NCI-H2029 treated with DMSO at 0.1 percent for 48 hours (cell line): ENCODE measurements at places on chromosomes 4 and X.

- no peak for DNase-seq
Measured at GRCh38 chr4:55032179-55032578, 93.2 kb downstream of the KDR start.

GRCh38 chr4:62320612-62321011, 1120.5 kb downstream of the ADGRL3 start:
- DNase-seq: no peak

DNA sequence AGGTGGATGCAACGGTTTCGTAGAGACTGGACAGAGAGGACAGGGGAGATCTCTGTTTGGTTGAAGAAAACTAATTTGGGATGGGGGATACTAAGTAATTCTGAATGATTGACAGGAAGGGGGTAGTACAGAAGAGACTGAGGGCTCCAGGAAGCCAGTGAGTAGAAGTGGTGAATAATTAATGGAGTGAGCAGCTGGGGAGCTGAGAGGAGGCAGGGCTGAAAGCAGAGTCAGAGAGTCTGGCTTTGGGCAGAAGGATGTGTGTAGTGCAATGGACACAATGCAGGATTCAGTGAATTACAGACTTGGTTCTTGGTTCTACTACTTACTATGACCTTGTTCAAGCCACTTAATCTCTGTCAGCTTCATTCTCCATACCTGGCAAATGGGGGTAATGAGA, 161.7 kb downstream of the RBMX2 start:
- no peak for DNase-seq

- no peak for DNase-seq
Measured at GRCh38 chrX:149286940-149287349, 218.2 kb downstream of the IDS start.

- no peak for DNase-seq
Measured at GRCh38 chr4:42234817-42235216, 82.4 kb upstream of the BEND4 start.

DNA sequence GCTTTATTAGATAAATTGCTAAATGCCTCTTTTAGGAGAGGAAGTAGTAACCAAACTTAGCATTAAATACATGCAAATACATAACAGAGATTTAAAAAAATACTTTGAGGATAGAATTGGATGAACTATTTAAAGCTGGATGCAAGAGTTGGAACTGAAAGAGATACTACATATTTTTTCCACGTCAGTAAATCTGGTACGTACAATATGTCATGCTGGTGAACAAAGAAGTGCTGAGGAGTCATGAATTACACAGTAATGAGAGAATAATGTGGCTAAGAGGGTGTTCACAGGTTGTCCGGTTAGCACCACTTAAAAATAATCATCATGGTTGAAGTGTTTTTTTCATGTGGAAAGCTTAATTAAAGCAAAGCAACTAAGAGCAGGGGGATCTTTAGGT, 184.1 kb upstream of the FRMPD4 start:
- DNase-seq: no peak

GRCh38 chrX:35700121-35700520, 98.0 kb upstream of the MAGEB16 start:
- no peak for DNase-seq

- no peak for DNase-seq
Measured at GRCh38 chr4:52622564-52622963, 36.5 kb downstream of the USP46 start.

- DNase-seq: no peak
Measured at GRCh38 chr4:83738895-83739294, 203.0 kb downstream of the GPAT3 start.

DNA sequence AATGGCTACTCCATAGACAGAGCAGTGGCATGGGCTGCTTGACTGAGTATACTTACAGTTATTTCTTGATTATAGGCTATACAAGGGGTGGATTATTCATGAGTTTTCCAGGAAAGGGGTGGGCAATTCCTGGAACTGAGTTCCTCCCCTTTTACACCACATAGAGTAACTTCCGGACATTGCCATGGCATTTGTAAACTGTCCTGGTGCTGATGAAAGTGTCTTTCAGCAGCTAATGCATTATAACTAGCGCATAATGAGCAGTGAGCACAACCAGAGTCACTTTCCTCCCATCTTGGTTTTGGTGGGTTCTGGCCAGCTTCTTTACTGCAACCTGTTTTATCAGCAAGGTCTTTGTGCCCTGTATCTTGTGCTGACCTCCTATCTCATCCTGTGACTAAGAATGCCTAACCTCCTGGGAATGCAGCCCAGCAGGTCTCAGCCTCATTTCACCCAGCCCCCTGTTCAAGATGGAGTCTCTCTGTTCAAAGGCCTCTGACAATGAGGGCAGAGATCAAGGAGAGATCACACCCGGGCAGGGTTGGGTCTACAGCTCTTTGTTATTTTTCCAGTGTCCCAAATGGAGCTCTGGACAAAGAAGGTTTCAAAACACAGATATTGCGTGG, 468.4 kb upstream of the PRKX start:
- DNase-seq: no peak

- DNase-seq: no peak
Measured at GRCh38 chr4:134935320-134935719, 733.7 kb upstream of the PABPC4L start.

- DNase-seq: no peak
Measured at GRCh38 chr4:147049946-147050345, 104.3 kb upstream of the TTC29 start.

DNA sequence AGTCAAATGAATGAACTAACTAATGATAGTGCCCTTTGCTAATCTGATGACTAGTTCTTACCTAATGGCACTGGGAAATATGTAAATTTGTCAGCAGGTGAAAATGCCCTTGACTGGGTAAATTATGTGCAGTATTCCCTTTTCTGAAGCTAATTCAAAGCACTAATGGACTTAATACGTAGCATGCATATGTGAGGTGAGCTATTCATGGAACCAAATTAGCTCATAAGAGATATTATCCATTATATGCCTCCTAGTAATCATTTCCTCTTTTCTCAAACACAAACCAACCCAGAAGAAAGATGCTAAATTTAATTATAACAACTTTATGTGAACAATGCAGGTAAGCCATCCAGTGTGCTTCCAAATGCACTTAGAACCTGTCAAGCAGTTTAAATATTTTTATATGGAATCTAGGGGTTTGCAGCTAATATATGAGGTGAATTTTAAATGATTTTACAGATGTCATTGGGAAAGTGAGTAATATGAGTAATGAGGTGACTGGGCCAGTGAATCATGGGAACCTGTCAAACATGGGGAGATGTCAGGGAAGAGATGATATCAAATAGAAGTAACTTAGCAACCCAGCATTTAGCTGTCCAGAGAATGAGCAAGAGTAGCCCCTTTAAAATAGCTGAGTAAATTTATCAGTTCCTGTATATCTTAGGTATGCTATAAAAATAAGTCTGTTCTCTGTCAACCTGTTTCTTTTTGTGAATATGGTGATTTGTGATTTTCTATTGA, 315.0 kb downstream of the AFF2 start:
- DNase-seq: no peak

DNA sequence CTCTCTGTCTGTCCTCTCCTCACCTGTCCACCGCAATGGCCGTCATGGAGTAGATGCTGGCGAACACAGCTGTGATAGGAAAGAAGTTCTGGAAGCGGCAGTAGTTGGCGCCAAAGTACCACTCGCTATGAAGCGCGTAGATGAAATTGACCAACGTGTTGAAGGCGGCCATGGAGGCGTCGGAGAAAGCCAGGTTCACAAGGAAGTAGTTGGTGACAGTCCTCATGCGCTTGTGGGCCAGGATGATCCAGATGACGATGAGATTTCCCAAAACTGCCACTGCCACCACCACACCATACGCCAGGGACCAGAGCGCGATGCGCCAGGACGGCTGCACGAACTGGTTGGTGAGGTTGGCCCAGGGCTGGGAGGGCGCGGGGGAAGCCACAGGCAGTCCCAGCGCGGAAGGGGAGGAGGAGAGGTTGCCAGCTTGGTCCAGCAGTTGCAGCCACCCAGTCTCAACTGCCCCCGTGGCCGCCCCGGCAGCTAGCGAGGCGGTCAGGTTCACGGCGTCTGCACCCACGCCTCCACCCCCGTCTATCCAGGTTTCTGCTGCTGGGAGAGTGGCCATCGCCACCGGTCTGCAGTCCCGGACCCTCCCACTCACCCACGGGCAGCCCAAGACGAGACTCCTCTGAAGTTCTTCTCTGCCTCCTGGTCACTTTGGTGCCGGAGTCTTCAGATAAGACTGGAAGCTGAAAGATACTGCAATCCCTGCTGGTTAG, 518 bp downstream of the TACR3 start:
- DNase-seq: peak; percentile 7

- DNase-seq: no peak
Measured at GRCh38 chr4:184387351-184387750, 87.0 kb downstream of the IRF2 start.

- no peak for DNase-seq
Measured at GRCh38 chrX:107451731-107452130, 2.3 kb downstream of the FRMPD3 start.

GRCh38 chr4:134691915-134692314, 490.3 kb upstream of the PABPC4L start:
- DNase-seq: no peak

DNA sequence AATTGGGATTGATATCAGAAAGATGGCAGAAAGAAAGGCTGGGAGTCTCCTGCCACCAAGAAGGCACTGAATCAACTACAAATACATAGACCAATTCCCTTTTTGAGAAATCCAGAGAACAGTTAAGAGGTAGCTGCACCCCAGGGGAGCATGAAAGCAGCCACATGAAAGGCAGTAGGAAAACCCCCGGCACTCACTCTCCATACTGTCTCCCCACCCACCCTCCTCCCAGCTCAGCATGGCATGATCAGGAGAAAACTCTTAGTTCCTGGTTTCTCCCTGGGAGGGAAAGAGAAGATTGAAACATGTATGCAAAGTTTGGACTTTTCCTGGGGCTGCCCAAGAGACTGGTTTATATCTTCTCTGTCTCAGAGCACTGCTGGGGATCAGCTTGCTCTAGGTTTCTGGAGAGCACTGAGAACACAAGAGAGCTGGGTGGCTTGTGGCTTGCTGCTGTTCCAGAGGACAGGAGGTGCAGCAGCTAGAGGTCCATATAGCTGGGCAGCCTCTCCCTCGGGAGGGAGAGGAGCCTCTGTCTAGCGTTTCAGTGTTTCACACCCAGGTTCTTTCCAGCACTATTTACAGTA, 305.7 kb downstream of the PDGFC start:
- no peak for DNase-seq
